ENCODE measurements at places on chromosomes 2 and 18.

GRCh38 chr2:74179063-74179865 lies 585 bp upstream of the MOB1A start:
- no peak for DNase-seq

- no peak for DNase-seq
Observed at GRCh38 chr2:222483513-222484039, 59.2 kb downstream of the SGPP2 start.

DNA sequence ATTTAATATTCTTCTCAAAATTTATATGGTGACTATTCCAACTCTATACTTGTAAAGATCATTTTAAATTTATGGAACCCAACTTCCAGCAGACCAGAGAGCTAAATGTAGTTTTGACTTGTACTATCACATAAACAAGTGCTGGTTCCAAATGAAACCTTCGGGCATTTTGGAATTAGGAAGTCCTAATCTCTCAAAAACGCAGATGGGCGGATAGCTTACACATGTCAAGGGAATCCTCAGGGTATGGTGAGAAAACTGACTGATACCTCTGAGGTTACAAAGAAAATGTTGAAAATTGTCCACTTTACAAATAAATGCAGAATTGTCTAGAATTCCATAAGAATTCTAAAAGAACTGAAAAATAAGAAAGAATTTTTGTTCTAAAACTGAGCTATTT lies 224.1 kb downstream of the SS18 start:
- DNase-seq = no peak

DNA sequence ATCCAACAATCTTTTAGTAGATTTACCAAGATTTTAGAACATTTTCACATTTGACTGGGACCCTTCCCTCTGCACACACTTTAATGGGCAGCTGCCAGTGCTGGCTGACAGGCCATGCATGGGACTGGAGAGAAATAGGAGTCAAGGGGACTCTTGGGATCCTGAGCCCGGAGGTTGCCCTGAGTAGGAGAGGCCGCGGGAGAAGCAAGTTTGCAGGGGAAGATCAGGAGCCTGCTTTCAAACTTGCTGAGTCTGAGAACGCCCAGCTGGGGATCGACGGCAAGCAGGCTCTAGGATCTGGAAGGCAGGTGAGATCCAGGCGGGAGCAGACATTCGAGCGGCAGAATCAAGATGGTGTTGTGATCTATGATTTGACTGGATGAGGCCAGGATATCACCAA lies 186.1 kb downstream of the HDAC4 start:
- DNase-seq = no peak

DNA sequence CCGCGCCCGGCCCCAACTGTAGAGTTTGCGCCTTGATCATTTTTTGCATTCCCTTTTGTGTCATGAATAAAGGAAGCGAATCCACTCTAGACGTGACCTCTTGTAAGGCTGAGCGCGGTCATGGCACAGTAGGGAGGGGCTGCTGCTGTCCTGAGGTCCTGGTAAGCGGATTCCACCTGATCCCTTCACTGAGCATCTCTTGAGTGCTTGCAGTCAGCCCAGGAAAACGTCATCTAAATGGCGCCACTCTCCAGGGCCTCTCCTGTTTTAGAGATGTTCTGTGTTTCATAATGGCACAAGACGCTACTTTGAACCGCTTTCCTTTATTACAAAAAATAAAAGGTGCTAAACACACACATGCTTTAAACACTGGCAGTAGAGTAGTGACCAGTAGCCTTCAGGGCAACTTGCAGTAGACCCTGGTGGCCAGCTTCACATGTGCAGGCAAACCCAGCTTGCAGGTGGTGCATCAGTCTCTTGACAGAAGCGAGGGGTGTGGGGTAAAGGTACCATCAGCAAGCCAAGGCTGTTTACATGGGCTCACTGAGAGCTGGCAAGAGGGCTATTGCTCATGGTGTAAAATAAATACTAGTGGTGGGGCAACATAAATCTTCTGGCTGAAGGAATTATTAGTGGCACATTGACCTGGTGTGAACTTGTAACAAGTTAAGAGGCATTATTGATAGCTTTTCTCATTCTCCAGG lies 43.0 kb upstream of the ACKR3 start:
- no peak for DNase-seq

- no peak for DNase-seq
Observed at GRCh38 chr2:44716131-44716530, 225.4 kb upstream of the SIX3 start.

GRCh38 chr18:40356168-40356567 lies 1598.9 kb upstream of the PIK3C3 start:
- no peak for DNase-seq

- DNase-seq = no peak
Observed at GRCh38 chr2:145801210-145801609, 1281.3 kb upstream of the ZEB2 start.

- no peak for DNase-seq
Observed at GRCh38 chr2:29726976-29727375, 194.4 kb downstream of the ALK start.

- DNase-seq = no peak
Observed at GRCh38 chr2:17429130-17429529, 89.1 kb downstream of the RAD51AP2 start.

DNA sequence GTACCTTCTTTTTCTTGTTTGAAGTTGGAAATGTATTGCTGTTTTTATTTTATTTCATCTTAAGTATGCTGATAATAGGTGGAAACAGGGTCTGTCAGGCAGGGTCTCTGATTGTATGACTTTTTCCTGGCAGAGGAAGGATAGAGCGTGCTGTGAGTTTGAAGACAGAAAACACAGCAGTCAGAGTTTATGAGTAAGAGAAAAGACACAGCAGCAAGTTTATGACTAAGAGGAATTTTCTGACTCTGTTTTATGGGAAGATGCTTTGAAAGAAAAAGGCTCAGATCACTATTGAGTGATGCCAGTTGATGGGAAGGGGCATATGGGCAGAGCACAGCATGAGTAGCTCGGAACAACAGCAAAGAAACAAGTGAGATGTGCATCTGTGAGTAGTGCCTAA lies 379.1 kb downstream of the MEIS1 start:
- no peak for DNase-seq

DNA sequence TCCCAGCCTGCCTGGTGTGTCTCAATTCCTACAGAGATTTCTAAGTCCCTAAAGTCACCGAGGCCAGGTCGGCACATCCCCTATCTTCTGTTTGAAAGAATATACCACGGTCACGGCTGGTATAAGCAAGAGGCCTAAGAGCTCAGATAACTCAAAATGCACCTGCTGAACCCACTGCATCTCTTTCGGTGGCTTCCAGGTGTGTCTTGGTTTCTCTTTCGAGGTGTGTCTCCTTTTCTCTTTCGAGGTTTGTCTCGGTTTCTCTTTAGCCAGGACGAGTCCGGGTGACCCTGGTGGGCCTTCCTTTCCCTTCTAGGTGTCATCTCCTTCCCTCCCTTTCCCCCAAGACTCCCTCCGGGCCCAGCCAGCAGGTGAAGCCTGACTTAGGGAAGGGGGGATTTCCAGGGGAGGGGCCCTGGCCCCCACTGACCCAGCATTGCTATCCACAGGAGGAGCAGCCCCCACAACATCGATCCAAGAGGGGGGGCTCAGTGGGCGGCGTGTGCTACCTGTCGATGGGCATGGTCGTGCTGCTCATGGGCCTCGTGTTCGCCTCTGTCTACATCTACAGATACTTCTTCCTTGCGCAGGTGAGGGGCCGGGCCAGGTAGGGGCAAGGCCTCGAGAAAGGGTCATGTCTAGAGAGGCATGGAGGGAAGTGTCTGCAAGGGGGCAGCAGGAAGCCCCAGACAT lies 8.4 kb downstream of the ITM2C start:
- peak; percentile 84 for DNase-seq

DNA sequence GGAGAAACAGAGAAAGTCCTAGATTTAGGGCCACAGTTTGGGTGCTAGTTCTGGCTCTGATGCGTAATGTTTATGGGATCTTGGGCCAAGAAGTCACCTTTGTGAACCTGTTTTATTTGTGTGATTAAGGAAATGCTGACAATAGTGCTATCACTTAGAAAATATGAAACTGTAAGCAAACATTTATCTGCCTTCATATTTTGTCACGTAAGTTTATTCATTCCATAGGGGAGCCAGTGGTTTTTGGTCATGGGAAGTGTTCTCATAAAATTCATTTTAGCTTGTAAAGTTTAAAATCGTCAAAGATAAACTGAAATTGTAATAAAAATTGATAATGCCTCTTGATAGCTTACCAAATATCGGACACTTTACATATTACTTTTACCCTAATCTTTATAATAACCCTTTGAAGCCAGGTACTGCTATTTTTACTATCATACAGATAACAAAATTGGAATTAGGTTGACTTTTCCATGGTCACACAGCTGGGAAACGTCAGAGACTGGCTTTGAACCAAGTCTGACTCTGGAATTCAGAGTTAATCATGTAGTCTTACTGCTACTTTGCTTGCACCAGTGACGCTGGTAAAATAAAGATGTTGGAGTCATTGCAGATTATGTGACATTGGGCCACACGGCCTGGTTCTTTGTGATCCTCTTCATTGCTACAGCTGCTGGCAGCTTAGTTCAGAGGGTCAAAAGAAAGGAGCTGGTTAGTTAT lies 99.7 kb downstream of the ICA1L start:
- no peak for DNase-seq

DNA sequence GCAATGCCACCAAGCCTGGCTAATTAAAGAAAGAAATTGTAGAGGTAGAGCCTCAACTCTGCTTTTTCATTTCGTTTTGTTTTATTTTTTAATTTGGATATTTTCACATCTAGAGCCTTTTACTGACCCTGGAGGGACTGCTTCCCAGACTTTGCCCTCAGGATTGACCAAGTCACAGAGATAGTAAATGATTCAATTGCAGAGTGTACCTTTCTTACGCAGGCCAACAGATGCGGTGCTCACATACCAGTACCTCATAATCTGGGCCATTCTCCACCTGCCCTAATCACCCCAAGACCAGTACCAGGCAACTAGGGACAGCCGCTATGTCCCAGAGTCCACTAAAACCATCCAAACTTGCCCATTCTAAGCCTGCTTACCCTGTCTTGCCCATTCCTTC lies 110.8 kb downstream of the DDX1 start:
- no peak for DNase-seq

- DNase-seq = no peak
Observed at GRCh38 chr2:128310094-128310716, 8.5 kb downstream of the HS6ST1 start.
